ENCODE measurements at places on chromosomes 13 and 19.

- no peak for DNase-seq
Measured at GRCh38 chr13:44484562-44485138, 91.5 kb downstream of the TSC22D1 start.

DNA sequence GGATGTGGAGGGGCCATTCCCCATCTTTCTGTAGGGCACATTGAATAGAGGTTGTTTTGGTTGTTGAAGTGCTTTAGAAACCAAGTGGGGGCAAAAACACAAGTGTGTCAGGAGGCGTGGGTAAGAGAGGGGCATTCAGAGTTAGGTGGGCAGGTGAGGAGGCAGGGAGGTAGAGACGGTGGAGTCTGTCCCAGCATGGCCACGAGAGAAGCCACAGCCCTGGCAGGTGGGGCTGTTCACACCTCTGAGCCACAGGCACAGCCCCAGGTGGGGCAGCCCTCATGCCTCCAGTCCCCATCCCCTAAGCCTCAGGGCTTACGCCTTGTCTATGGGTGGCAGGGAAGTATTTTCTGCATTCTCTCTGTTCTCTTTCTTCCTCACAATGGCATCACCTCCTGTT is 43.7 kb downstream of the KCTD15 start:
- no peak for DNase-seq

DNA sequence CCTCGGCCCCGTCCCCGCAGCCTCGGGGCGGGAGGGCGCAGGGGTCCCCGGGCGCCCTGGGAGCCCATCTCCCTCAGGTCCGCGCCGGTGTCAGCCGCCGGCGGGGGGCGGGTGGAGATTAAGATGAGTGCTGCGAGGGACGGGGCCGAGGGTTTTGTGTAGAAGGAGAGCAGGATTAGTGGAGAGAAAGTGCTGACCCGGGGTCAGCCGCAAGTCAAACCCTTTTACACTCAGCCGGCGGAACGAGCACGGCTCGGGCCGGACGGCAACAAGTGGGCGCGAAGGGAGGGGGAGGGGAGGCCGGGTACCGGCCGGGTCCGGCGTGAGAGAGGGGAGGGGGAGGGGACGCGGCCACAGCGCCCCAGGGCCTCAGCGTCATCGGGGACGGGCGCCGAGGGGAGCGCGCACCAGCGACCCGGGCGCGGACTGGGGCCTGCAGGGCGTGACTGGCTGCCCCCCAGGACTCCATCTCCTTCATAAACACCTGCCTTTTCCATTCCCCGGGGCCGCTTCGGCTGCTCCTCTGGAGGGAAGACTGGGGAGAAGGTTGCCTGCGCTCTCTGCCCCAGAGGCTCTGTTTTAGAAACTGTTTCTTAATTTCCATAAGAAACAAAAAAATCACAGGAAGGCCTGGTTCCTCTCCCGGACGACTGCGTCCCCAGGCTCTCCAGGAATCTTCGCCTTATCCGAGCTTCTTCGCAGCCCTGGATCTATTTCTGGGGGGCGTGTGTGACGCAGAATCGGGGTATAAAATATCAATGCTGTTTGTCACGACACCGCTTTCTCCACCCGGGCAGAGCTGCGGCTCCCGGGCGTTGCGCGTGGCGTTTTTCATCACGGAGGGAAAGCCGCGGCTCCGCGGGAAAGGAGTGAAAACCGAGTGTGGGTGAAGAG is 6.5 kb downstream of the SOX1 start:
- DNase-seq = no peak

GRCh38 chr19:8731428-8732169 is 10.2 kb downstream of the OR2Z1 start:
- DNase-seq = no peak

- DNase-seq = no peak
Measured at GRCh38 chr19:51689751-51690453, 3.2 kb upstream of the SPACA6 start.

GRCh38 chr19:39307046-39307821 is 11.0 kb downstream of the IFNL1 start:
- no peak for DNase-seq

- DNase-seq = no peak
Measured at GRCh38 chr13:31227870-31228269, 28.1 kb downstream of the B3GLCT start.

GRCh38 chr19:4660181-4660791 is 9.9 kb downstream of the MYDGF start:
- DNase-seq = no peak

DNA sequence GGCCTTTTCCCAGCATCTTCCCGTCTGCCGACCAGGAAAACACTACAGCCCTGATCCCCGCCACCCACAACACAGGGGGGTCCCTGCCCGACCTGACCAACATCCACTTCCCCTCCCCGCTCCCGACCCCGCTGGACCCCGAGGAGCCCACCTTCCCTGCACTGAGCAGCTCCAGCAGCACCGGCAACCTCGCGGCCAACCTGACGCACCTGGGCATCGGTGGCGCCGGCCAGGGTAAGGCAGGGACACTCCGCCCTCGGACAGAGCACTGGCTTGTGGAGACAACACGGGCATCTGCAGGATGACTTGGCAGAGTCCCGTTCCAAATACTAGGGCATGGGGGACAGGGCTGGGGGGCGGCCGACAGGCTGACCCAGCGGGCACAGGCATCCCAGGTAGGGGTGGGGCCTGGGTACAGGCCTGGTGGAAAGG is 31.1 kb downstream of the COMP start:
- DNase-seq = no peak

DNA sequence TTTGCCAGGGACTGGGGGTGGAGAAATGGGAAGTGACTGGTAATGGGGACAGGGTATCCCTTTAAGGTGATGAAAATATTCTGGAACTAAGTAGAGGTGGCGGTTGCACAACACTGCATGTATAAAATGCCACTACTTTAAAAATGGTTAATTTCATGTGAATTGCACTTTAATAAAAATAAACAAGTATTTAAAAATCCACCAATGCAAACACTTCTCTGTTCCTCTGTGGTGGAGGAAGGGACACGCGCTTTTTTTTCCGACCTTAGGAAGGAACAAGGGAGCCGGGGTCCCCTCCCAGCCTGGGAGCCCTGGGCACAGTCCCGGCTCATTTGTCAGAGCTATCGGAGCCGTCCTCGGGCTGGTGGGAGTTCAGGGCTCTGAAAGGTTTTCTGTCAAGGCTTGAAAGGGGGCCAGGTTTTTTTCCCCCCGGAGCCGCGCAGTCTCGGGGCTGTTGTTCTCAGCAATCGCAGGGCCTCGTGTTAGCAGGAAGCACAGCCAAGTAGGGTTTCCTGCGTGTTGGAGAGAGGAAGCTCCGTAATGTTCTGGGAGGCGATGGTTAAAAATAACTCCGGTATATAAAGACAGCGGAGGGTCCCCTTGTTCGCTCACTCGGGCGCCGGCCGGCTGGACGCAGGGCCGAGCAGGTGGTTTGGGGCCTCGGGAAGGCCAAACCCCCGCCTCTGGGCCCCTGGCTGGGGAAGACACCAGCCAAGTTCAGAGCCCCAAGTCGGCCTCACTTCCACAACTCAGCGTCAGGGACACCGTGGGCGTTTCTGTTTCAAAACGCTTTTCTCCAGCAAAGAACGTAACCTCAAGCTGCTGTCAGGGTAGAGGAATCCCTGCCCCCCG is 41.2 kb upstream of the KLF2 start:
- peak; percentile 16 for DNase-seq

- no peak for DNase-seq
Measured at GRCh38 chr19:9528757-9529336, 9.6 kb downstream of the ZNF426 start.

Data from activated gamma-delta T cell treated with Interleukin-2 at 50 U/mL for 16 hours (primary cell).